ENCODE measurements at places on chromosomes 4 and X. TPM values are rescaled to one million over a fixed set of nuclear protein-coding genes. Genes with fewer than 3 reads are reported as not detected.

The VEGFD gene
- total RNA-seq: 2.0 TPM

The TEX13D gene
- not detected for total RNA-seq

The AMTN gene
- not detected for total RNA-seq

The CTAG2 gene
- total RNA-seq: not detected

The CEP135 gene
- 5.9 TPM for total RNA-seq

The ASB12 gene
- total RNA-seq: not detected

The LEF1 gene
- total RNA-seq: 1.8 TPM

The CT45A10 gene
- total RNA-seq: not detected

The SSX2 gene
- not detected for total RNA-seq

The NDST4 gene
- not detected for total RNA-seq

The SSX4B gene
- total RNA-seq: not detected

The ACSL1 gene
- 30.1 TPM for total RNA-seq

The TMEM144 gene
- total RNA-seq: 2.3 TPM

The FAM9B gene
- not detected for total RNA-seq

Measured in fibroblast of lung (primary cell).